Stimulated activated CD8-positive, alpha-beta memory T cell treated with anti-CD3 and anti-CD28 coated beads, Interleukin-4, amount 100 ng/mL, for 4 hours (primary cell): ENCODE measurements at places on chromosomes 12 and 14.

GRCh38 chr12:51028813-51029150 lies 2.6 kb upstream of the SLC11A2 start:
- DNase-seq, result no peak

GRCh38 chr14:32203928-32204357 lies 874 bp upstream of the RNU6-8 start:
- no peak for DNase-seq

DNA sequence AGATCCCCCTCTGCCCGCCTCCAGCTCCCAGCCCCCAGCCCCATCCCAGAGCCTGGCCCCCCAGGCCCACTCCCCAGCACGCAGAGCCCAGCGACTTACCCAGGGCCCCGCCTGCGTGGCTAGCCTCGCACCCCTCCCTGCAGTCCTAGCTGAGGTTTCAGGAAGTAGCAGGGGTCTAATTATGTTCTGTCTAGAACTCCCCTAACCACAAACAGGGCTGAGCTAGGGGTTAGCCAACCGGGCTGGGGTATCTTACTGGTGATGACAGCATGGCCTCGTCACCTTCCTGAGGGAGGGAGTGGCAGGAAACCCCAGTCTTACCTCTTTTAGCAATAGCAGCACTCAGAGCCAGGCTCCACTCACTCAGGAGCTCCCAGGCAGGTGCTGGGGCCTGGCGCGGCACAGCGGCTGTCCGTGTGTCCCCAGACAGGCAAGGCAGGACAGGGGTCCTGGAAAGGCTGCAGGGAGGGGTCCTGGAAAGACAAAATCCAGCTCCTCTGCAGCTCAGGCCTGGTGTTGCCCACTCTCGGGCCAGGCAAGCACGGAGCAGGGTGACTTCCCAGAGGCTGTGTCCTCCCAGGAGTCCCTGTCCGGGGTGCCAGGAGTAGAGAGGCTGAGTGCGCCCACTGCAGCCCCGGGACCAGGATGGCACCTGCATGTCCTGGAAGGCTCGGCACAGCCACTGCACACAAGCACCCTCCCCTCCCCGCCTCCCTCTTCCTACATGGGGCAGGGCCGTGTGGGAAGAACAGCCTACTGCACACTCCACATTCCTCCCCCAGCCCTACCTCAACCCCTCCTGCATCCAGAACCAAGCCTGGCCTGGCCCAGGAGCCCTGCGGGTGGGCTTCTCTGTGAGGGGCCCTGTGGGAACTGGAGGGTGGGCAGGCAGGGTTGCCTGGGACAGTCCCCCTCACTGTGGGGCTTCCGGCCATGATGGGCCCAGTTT lies at the start of gene GPR132:
Gene GPR132, minus strand, starts transcription at position 151 of the 949 bp plus-strand sequence. CDS start 10,010 bp downstream, outside the sequence.
- DNase-seq, result peak; percentile 63

GRCh38 chr14:24117179-24117578 lies 2.4 kb upstream of the NRL start:
- DNase-seq, result no peak

DNA sequence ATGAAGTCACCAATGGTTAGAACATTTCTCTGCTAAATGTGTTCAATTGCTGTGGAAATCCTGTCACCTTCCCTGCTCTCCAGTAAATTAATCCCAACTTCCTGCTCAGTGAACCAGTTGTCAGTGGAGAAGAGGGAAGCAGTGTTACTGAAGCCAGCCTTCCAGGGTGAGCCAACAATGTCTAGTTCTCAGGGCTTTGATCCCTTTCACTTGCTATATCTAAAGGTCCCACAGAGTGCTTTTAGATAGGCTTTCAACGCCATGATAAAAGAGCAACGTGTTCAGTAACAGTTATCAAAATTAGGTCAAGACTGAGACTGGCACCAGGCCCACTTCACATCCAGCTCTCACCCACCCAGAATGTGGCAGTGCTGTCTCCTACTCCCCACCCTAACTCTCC lies 139.7 kb downstream of the KCNH5 start:
- DNase-seq, result no peak

DNA sequence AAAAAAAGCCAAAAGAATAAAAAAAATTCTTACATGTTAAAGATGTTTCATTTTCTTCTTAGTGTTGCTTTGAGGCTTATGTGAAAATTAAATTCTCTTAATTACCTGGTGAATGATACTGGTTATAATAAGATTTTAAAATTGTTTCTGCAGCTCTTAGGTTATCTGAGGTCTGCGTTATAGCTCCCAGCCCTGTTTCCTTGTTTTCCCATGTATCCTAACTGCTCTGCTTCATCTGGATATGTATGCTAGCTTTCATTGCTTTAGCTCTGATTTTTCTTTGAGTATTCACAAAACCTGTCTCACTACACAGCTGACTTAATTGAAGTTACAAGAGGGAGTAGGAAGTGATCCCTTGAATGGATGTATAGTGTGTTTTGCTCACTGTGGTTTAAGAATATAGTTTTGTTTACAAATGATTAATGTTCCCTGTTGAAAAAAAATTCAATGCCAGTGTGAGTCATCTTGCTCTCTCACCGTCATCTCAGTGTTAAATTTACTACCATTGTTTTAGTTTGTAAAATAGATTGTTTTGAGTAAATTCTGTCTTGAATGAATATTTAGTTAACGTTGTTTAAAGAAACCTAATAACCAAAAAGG lies 26.8 kb downstream of the CPSF6 start:
- no peak for DNase-seq

DNA sequence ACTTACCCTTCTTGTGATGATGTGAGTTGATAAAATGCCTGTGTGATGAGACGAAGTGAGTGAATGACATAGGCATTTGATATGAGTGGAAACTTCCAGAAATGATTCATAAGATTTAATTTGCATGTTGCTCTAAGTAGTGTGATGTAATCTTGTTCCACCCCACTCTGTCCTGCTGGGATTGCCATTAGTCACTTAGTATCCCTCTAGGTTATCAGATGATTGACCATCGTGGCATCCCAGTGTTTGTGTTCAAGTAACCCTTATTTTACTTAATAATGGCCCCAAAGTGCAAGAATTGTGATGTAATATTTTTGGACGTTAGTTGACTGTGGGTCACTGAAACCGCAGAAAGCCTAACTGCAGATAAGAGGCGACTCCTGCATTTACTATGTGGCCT lies 214.4 kb upstream of the DIO2 start:
- no peak for DNase-seq

DNA sequence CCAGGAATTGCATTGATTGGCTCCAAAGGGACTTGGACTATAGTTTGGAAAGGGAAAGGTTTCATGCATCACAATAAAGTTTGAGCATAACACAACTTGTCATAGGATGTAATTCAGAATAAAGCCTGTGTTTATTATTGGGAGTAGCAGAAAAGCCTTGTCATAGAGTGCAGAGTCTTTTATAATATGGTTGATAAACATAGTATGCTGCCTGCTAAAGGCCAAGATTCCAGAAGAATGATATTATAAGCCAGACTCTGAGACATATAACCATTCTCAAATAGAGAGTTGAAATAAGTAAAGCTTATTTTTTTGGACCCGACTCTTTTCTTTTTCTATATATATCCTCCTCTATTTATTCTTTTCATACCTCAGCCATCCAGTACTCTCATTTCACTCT lies 207.3 kb downstream of the LRIG3 start:
- DNase-seq, result no peak

DNA sequence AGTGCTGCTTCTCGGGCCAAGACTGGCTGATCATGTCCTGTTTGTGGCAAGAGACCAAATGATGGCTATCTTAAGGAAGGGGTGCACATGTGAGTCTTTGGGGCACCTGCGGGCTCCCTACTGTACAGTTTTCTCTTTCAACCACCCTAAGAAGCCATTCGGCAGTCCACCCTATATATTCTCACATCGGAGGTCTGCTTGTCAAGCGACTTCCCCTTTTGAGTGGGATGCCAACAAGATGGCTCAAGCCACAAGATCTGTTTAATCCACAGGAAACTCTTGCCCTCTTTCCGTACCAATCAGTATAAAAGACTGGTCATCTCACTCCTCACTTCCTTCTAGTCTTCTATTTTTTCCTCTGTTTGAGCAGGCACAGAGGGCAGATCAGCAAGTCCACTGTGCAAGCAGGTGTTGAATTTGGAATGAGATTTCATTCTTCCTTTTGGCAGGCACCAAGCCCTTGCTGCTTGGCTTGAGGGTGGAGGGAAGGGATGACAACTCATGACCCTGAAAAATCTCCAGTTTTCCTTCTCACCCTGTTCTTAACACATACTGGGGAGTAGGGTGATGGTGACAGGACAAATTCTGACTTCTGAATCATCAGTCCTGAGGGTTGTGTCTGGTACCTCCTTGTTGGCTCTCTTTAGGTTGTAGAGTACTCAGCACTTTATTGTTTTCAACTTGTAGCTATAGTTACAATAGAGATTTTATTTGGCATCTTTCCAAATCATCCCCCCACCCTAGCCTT lies 17.6 kb downstream of the LACRT start:
- DNase-seq, result no peak

- DNase-seq, result no peak
Observed at GRCh38 chr12:117933545-117933944, 35.2 kb downstream of the KSR2 start.

DNA sequence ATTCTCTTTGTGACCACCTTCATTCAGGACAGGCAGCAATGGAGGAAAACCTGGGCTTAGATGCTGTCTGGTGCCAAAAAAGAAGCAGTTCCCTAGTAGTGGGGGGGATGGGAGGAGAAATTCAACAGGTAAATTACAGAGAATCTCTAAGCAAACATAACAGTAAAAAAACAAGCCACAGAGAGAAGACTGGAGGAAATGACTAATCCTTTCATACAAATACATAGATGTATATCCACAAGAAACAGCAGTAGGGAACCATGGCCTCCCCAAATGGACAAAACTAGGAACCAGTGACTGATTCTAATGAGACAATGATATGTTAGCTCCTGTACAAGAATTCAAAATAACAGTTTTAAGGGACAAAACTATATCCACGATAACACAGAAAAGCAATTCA lies 513.0 kb downstream of the NAV3 start:
- DNase-seq, result no peak

GRCh38 chr14:52265253-52265652 lies 2.2 kb upstream of the PTGDR start:
- DNase-seq, result no peak

DNA sequence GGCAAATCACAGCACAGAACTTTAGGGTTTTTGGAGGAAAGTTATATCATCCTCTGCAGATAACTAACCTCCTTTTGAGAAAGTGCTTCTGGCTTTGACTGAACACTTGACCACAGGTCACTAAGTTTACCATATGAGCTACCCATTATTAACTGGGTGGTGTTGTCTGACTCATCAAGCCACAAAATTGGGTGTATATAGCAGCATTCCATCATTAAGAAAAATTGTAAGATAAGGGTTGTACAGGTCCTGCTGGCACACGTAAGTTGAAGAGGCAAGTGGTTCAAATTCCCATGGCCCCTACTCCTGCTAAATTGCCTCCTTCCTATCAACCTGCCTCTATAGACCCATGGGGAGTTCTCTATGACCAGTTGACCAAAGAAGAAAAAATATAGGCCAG lies 39.5 kb downstream of the L2HGDH start:
- no peak for DNase-seq

- DNase-seq, result peak; percentile 28
Observed at GRCh38 chr12:132444957-132445883, 44.7 kb upstream of the FBRSL1 start.

- no peak for DNase-seq
Observed at GRCh38 chr14:104222396-104223036, 84.1 kb downstream of the KIF26A start.

GRCh38 chr12:62933220-62933601 lies 1.7 kb downstream of the PPM1H start:
- no peak for DNase-seq

GRCh38 chr12:19542606-19543005 lies 103.3 kb downstream of the AEBP2 start:
- DNase-seq, result no peak

- no peak for DNase-seq
Observed at GRCh38 chr12:701896-702539, 38.8 kb upstream of the NINJ2 start.

DNA sequence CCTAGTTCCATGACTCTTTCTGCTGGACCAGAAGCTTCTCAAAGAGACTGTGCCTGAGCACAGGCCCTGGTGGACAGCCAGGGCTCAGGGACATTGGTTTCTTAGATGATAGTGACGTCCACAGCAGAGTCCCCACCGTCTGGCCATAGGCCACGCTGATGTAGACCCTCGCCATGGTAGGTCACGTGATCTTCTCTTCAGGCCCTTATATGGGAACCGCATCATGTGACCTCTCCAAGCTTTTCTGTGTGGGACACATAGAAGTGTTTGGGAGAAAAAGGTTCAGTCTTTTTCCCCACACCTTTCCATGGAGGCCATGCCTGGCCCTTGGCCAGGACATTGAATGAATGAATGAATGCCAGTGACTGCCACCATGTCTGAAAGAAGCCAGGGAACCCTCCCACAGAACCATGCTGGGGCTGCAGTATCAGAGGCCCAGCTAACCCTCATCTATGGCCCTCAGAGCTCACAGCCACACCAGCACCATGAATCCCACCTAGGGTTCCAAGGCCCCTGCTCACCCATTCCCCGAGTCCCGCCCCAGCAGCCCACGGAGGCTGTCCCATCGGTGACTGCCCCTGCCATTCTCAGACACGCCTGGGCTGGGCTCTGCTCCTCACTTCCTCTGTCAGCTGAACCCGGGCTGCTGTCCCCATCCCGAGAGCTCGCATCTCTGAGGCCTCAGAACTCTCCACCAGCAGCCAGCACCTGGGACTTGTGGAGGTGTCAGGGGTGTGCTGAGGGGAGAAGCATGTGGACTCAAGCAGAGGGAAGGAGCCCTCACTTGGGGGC lies 292.1 kb downstream of the ADGRD1 start:
- no peak for DNase-seq

GRCh38 chr14:96272777-96273473 lies 16.9 kb downstream of the BDKRB1 start:
- no peak for DNase-seq

DNA sequence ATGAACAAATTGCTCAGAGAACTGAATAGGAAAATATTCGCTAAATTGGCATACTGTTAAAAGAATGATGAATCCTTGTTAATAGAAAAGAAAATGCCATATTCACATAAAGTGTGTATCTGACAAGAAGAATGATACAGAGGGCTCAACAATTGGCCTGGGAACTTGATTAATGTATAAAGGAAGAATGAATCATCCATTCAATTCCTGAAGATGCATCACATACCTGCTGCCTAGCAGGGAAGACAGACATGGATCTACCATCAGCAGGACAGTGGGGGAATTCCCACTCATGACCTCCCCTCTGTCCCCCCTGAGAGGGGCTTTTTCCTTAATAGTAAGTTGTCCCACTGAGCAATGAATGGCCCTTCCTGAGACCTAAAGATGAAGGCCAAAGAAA lies 13.5 kb downstream of the PTPN21 start:
- DNase-seq, result no peak

- DNase-seq, result no peak
Observed at GRCh38 chr12:66409195-66409871, 107.0 kb downstream of the HELB start.

GRCh38 chr12:11719678-11720099 lies 70.2 kb downstream of the ETV6 start:
- peak; percentile 21 for DNase-seq

- no peak for DNase-seq
Observed at GRCh38 chr12:22271023-22271422, 63.5 kb downstream of the ST8SIA1 start.

- no peak for DNase-seq
Observed at GRCh38 chr12:88856201-88856600, 275.9 kb upstream of the KITLG start.

- DNase-seq, result no peak
Observed at GRCh38 chr14:104665657-104666522, 23.5 kb upstream of the INF2 start.
